CD4-positive, alpha-beta T cell treated with Interleukin-21 for 1 hour (primary cell): ENCODE measurements at places on chromosomes 5 and 9.

- DNase-seq: no peak
Measured at GRCh38 chr5:82167372-82167935, 110.7 kb downstream of the RPS23 start.

- DNase-seq: no peak
Measured at GRCh38 chr5:20554001-20554400, 566.0 kb upstream of the CDH18 start.

DNA sequence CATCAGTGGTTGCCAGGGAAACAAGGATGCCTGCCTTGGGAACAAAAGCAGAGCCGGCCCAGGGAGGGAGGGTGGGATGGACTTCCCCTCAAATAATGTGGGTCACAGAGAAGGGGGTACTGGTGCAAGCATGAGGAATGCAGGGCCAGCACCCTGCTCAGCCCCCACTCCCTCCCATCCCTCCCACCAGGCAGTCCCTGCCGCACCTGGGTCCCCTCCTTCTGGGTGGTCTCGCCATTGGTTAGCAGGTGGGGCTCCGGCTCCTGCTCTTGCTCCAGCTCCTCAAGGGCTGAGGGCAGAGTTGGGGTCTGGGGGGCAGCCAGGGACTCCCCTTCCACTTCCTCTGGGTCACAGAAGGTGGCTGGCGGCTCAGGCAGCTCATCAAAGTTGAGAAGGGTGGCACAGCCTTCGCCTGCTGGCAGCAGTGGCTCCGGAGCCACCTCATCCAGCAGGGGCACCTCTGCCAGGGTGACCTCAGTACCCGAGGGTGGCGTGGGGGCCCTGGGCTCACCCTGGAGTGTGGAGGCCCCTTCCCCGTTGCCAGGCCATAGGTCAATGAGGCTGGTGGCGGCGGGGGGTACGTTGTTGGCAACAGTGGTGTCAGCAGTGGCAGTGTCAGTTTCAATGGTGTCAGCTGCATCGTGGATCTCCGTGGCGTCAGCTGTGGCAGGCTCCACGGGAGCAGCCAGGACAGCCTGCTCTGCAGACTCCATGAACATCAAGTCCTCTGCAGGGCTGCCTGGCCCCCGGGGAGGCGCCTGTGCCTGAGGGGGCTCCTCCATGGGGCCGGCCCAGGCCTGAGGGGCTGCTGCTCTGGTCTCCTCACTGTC lies 11.5 kb downstream of the PRR7 start:
- DNase-seq: no peak

DNA sequence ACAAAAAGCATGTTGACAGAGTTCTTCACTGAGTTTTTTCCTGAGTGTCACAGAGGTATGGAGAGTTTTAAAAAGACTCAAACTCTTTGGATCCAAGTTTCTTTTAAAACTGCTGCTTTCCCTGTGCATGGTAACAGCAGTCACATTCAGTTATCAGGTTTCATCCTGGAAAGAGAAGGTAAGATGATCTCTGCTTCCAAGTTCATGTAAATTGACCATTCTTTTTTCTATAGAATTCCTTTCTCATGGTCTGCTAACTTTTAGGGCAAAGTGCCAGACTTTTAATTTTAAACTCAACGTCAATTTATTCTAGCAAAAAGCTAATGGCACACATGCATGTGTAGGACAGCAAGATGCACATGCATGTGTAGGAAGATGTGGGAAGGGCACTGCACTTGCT lies 52.5 kb upstream of the PRLR start:
- no peak for DNase-seq

GRCh38 chr5:1961952-1962595 lies 79.3 kb upstream of the IRX4 start:
- DNase-seq: no peak

DNA sequence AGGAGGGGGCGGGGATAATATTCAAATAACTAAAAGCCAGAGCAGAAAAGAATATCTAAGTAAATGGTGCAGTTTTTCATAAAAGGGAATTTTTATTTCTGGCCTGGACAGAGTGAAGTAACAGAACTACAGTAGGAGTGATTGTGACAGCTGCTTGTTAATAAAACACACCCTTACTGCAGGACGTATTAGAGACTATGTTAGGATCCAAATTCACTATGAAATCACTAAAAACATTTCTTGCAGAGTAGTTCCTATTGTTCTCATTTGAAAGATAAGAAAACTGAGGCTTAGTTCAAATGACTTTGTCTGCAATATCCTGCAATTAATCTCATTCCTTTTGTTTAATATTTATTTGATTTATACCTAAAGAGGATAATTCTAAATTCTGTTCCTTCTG lies 39.5 kb downstream of the FAM174A start:
- no peak for DNase-seq

DNA sequence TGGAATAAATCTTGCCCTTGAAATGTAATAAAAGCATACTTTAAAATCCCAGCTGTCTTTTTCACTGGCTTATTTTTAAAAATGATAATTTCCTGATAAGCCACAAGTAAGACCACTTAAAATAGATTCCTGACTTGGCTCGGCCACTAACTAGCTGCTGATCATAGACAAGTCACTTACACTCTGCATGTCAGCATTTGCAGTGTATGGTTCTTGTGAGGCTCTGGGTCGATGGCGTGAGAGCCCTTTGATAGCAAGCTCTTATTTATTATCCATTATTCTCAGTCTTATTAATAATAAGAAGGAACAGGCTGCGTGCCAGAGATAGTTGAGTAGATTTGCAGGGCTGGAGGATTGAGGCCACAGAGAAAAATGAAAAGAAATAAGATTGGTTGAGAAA lies 110.7 kb upstream of the IL12B start:
- DNase-seq: no peak

GRCh38 chr9:120642129-120642770 lies 62.3 kb upstream of the CDK5RAP2 start:
- no peak for DNase-seq

- DNase-seq: peak; percentile 68
Measured at GRCh38 chr5:1140171-1140817, 28.4 kb upstream of the SLC12A7 start.

DNA sequence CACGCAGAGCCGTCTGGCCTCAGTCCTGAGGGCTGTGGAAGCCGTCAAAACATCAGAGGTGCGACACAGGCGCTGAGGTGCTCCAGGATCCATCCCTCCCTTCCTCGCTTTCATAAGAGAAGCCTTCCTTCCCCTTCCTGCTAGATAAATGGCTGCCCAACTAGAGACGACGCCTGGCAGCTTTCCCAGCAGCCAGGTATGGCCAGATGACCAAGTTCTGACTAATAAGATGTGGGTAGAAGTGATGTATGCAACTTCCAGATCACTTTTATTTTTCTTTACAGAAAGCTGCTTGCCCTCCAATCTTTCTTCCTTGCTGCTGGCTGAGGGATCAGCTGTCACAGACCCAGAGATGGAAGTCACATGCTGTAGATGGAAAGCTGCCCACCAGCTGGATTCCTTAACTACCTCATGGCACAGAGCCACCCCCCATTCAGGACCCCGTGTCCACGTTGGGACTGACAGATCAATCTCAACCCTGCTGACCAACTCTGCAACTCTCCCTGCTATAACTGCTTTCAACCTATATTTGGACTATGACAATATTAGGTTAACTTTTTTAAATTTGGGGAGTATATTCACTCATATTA lies 8.8 kb downstream of the MAPK9 start:
- no peak for DNase-seq

- peak; percentile 31 for DNase-seq
Measured at GRCh38 chr5:73170522-73170921, 2.5 kb upstream of the TMEM174 start.

DNA sequence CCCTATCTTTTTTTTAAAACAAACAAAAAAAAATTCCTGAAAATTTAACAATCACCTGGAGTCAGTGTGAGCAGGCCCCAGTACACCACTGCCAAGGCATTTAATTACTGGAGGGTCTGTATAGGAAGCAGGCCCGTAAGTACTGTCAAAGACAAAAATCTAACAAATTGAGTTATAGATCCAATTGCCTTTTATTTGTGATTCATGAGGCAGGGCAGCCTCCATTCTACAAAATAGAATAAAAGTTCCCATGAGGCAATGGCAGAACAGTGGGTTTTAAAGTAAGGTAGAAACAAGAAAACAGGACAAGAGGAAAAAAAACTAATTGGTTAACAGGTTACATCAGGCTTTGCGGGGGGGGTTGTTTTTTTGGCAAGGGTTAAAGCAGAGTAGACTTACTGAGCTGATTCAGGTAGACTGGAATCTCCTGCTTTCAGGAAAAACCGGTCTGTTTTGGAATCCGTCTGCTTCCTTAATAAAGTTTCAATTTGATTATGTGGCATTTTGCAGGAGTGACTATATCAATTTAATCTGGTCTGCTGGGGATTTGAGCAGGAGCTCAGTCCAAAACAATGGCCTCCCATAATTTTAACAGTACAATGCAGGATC lies 48.9 kb downstream of the AUH start:
- no peak for DNase-seq

GRCh38 chr5:14173377-14174229 lies 30.5 kb downstream of the TRIO start:
- no peak for DNase-seq

DNA sequence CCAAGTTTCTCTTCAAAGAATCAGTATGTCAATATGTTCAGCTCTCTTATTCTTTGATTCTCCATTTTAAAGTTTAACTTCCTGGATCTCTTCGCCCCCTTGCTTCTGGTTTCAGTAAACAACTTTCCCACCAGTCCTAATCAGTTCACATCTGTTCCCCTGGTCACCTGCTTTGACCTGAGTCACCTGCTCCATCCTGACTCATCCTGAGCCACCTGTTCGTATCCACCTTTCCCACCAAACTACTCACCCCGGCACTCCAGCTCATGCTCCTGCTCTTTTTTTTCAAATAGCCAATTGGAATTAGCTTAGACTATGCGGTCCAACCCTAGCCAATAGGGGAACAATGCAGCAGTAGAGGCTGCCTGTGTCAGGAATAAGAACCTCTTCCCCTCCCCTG lies 23.6 kb upstream of the CSF1R start:
- DNase-seq: no peak

DNA sequence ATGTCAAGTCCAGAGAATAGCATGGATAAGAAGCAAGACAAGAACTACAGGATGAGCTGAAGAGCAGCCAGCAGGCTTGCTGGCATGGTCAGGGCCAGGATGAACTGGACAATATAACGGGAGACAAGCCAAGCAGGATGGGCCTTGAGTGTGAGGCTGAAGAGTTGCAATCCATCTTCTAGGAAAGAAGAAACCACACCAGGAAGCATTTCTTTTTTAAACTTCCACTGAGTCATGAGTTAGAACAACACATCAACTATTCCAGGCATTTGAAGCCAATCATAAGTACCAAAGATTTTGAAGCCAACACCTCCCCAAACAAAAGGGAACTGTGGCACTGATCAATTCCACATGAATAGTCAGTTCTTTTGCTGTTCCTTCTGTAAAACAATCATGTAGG lies 27.3 kb downstream of the SLC31A2 start:
- no peak for DNase-seq

DNA sequence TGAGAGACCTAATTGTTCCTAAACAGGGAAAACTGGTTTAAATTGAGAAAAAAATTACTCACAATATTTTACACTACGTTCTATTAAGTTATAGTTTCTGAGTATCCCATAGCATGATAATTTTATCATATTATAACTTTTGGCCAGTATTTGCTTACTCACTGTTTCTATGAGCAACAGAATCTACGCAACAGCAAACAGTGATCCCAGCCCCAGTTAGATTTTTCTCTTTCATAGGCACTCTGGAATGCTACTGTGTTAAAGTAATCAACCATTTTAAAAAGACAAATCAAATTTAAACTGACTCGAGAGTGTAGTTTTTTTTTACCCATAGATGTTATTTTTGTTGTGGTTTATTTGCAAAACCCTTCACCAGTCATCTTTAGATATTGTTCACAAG lies 107.2 kb downstream of the XRCC4 start:
- DNase-seq: no peak

DNA sequence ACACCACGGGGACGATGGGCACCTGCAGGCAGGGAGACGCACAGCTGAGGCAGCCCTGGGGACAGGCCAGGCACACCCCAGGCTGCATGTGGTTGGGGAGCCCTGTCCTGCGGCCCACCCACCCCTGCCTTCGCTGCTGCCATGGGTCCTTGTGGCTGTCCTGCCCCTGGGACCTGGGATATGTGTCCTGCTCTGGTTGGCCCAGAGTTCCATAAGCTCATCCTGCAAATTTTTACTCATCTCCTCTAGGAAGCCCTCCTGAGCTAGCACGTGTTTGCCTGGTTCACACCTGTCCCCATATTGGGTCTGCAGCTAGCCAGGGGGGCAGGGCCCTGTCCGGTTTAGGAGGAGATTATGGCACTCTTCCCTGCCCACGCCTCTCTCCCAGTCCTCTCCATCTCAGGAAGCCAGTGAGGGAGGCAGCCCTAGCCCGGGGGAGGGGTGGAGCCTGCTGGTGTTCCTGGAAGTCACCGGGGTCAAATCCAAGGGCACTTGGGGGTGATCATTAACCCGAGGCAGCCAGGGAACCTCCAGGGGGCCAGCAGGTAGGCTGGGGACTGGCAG lies 12.2 kb downstream of the EGFL7 start:
- no peak for DNase-seq

GRCh38 chr9:72304538-72304937 lies 60.5 kb downstream of the ZFAND5 start:
- DNase-seq: no peak

- DNase-seq: no peak
Measured at GRCh38 chr5:149893403-149893931, 51.1 kb downstream of the PDE6A start.

DNA sequence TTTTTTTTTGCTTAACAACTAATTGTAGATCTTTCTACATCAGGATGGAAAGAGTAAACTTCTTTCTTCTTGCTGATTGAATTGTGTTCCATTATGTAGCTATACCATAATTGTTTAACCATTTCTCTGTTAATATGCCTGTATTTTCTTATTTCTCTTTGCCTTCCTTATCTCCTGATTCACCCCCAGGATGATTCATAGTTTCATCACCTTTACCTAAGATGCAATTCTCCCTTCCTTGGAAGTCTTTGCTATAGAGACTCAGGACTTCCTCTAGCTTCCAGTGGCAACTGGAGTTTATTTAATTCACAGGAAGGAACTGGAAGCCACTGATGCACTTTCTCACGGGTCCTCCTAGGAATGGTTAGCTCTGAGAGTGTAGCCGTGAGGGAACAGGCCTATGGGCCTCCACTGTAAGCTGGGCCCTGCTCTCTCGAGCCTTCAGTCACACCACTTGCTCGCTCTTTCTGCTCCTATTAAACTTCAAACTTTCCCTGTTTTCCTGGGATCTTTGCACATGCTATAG lies 83.1 kb downstream of the FGF1 start:
- DNase-seq: no peak

- DNase-seq: no peak
Measured at GRCh38 chr9:69874301-69875060, 53.9 kb downstream of the CFAP95 start.

- no peak for DNase-seq
Measured at GRCh38 chr5:114467729-114468128, 105.9 kb downstream of the KCNN2 start.

- no peak for DNase-seq
Measured at GRCh38 chr9:95801797-95802196, 73.7 kb upstream of the ERCC6L2 start.

DNA sequence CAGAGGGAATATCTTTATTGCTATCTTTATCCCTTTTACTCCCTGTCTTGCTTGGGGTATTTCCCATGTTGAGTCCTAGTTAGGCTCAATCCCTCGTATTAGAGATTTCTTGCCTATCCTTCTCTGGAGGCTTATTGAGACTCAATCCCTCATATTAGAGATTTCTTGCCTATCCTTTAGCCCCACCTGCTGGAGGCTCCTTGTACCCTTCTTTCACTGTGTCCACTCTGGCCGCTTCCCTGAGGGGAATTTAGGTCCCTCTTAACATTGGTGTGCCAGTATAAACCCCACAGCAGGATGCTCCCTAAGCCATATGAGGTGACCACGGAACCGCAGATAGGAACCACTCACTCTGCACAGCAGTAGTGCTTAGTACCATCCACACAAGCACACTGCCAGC lies 110.7 kb upstream of the MAMDC2 start:
- DNase-seq: no peak
